ENCODE measurements at places on chromosomes 1 and 21. TPM values are rescaled to one million over a fixed set of nuclear protein-coding genes. Genes with fewer than 3 reads are reported as not detected.

Gene HRNR
- total RNA-seq, result not detected

Gene RBP7
- total RNA-seq, result not detected

Gene NME7
- 20.3 TPM for total RNA-seq

Gene DCDC2B
- total RNA-seq, result not detected

Gene DARS2
- 34.6 TPM for total RNA-seq

Gene SMPDL3B
- total RNA-seq, result 0.26 TPM

Gene C1QA
- total RNA-seq, result not detected

Gene PEAR1
- 15.8 TPM for total RNA-seq

Gene PTPN14
- total RNA-seq, result 58.9 TPM

Gene RSPH1
- total RNA-seq, result not detected

Gene TMEM82
- total RNA-seq, result not detected

Gene FAM177B
- not detected for total RNA-seq

Gene GRHL3
- total RNA-seq, result not detected

Gene PHLDA3
- total RNA-seq, result 55.1 TPM

Gene OLIG2
- total RNA-seq, result not detected

Gene DRAXIN
- 0.11 TPM for total RNA-seq

Gene MAN1C1
- total RNA-seq, result 0.79 TPM

Gene AMPD1
- total RNA-seq, result not detected

Gene FLG2
- total RNA-seq, result not detected

Gene CALML6
- 0.14 TPM for total RNA-seq

Gene AMY1B
- not detected for total RNA-seq

Gene KIF17
- 0.13 TPM for total RNA-seq

Gene OVAAL
- not detected for total RNA-seq

Gene KRTAP21-1
- not detected for total RNA-seq

Gene KCNAB2
- 2.4 TPM for total RNA-seq

Gene VWA5B1
- total RNA-seq, result not detected

Gene ACOT11
- 3.2 TPM for total RNA-seq

Gene OR6K3
- not detected for total RNA-seq

Gene LHX8
- not detected for total RNA-seq

Gene PROX1
- total RNA-seq, result 0.49 TPM

Gene OSBPL9
- 75.2 TPM for total RNA-seq

Gene CLDN14
- 0.99 TPM for total RNA-seq

Gene PCBP3
- 0.14 TPM for total RNA-seq

Gene OR2T11
- total RNA-seq, result not detected

Gene FCGR3A
- total RNA-seq, result not detected

Gene SLC9C2
- total RNA-seq, result not detected

Gene OPRD1
- not detected for total RNA-seq

Gene IRF6
- 24.3 TPM for total RNA-seq

Gene LZIC
- 31.6 TPM for total RNA-seq

Gene ORC1
- total RNA-seq, result 8.6 TPM

Gene CD52
- total RNA-seq, result not detected

Gene TAS1R1
- total RNA-seq, result 0.07 TPM

Gene CD48
- total RNA-seq, result not detected

Gene ARHGAP30
- total RNA-seq, result 0.04 TPM

Gene S100A3
- total RNA-seq, result 0.66 TPM

Gene C1orf115
- total RNA-seq, result 35.1 TPM

Gene KIF2C
- total RNA-seq, result 38.3 TPM

Gene CHI3L1
- not detected for total RNA-seq

Gene ZBTB48
- total RNA-seq, result 14.0 TPM

Gene UBASH3A
- total RNA-seq, result not detected

Gene RAB25
- not detected for total RNA-seq

Gene SHISAL2A
- not detected for total RNA-seq

Gene ASTN1
- total RNA-seq, result not detected

Gene BRDT
- total RNA-seq, result not detected

All from pulmonary artery endothelial cell (primary cell).